Posterior cingulate gyrus (tissue), 11 donors: ENCODE measurements at places on chromosomes 5 and 9.

GRCh38 chr5:1855596-1855995 is 27.1 kb downstream of the IRX4 start:
- no peak for DNase-seq

DNA sequence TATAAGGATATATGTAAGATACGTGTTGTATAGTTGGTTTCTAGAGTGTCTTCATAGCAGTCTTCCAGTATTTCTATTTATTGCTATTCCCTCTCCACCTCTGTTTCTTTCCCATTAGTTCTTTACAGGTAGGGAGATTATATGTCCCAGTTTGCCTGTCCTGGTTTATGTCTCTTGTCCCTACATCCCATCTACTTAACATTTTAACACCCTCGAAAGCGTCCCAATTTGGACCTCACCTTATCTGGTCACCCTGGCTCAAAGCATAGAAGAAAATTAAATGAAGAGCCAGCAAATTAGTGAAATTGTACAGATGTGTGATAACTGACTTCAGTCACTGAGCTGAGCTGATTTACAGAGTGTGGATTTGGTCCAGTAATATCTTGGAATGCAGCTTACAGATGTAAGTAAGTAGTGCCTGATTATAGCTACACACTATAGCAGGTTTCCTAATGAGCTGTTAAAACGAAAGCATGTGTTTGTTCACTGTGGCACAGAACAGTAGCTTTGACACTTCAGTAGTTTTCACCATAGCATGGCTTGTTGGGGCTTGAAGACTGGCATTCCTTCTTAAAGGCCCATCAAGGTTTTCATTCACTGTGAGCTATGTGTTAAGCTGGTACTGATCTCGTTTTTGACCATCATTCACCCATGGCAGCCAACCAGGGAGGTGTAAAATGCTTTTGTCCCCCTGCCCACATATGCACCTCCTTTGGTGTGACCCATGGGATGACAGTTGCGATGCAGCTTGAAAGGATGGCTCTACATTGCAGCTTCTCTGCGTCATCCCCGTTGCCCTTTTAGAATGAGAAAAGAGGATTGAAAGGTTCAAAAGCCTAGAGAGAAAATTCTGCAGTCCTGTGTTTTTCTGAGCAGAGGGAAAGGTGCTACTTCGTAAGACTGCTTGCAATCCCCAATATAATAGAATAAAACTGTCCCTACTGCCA is 192.1 kb upstream of the DMRT1 start:
- no peak for DNase-seq

- no peak for DNase-seq
Observed at GRCh38 chr9:130343445-130343918, 77.9 kb downstream of the HMCN2 start.

DNA sequence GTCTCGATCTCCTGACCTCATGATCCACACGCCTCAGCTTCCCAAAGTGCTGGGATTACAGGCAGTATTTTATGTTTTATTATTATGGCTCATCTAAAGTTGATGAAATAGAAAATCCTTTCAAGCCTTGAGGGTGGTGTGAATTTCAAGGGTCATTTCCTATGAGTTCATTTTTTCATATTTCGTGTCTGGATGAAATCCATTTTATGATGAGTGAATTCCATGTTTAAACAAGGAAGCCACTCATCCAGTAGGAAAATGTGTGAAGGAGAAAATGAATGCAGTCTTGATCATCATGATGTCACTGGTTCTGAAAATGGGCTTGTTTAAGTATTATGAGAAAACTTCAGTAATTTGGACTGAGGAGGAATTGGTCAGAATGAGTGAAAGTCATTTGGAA is 74.6 kb upstream of the ZSWIM6 start:
- no peak for DNase-seq

DNA sequence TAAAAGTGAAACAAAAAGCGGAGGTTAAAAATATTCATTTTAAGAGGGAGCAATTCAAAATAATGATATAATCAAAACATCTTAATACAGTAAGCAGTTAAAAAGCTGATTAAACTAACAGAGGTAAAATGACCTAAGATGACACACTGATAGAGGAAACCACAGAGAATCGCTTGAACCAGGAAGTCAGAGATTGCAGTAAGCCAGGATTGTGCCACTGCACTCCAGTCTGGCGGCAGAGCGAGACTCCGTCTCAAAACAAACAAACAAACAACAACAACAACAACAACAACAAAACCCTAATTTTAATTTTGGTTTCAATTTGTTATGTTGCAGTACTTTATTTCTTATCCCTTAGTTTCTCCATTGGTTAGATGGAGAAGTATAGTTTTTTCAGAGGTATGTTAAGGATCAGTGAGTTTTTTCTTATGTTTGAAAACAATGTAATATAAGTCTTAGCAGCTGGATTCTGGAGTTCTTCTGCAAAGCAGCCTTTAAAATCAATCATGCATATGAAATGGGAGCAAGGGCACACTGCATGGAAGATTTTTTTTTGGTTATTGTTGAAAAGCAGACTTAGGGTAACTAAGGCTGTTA is 58.5 kb downstream of the MLANA start:
- no peak for DNase-seq
